Glutamatergic neuron (in vitro differentiated cells): ENCODE measurements at places on chromosomes 16 and 17. TPM values are rescaled to one million over a fixed set of nuclear protein-coding genes. Genes with fewer than 3 reads are reported as not detected.

The SNX20 gene
- total RNA-seq = not detected

The CSH2 gene
- total RNA-seq = 0.56 TPM

The SDR42E2 gene
- total RNA-seq = not detected

The ST6GALNAC2 gene
- total RNA-seq = 0.32 TPM

The HASPIN gene
- total RNA-seq = 2.3 TPM

The TMEM88 gene
- 23.7 TPM for total RNA-seq

The GID4 gene
- 8.2 TPM for total RNA-seq

The AANAT gene
- total RNA-seq = 0.39 TPM

The GINS2 gene
- 7.1 TPM for total RNA-seq

The ETV4 gene
- not detected for total RNA-seq

The MT4 gene
- not detected for total RNA-seq
